H1 (cell line): ENCODE measurements at places on chromosomes 7 and 10. TPM values are rescaled to one million over a fixed set of nuclear protein-coding genes. Genes with fewer than 3 reads are reported as not detected.

Gene HOXA10
- not detected in 2 replicates for total RNA-seq

Gene SPDYE8
- not detected in 2 replicates for total RNA-seq

Gene MKLN1
- 45.9 and 50.9 TPM in 2 replicates for total RNA-seq

Gene PGAM2
- total RNA-seq = 1.4 and 2.1 TPM in 2 replicates

Gene AOC1
- 0.15 and 0.48 TPM in 2 replicates for total RNA-seq

Gene TAS2R3
- total RNA-seq = 0.59 and 0.99 TPM in 2 replicates

Gene AMPH
- total RNA-seq = 12.1 and 12.2 TPM in 2 replicates

Gene NPC1L1
- 0.06 TPM in 1 of 2 replicates, not detected in the other for total RNA-seq

Gene FAM25C
- total RNA-seq = not detected in 2 replicates

Gene PPP1R17
- total RNA-seq = 2.5 and 3.8 TPM in 2 replicates

Gene MEIG1
- not detected in 2 replicates for total RNA-seq

Gene SLC18A3
- 0.13 TPM in 1 of 2 replicates, not detected in the other for total RNA-seq

Gene VOPP1
- total RNA-seq = 82.7 and 83.0 TPM in 2 replicates

Gene GRID2IP
- 1.0 and 1.3 TPM in 2 replicates for total RNA-seq

Gene MYL10
- 0.44 TPM in 1 of 2 replicates, not detected in the other for total RNA-seq

Gene PTPN20
- total RNA-seq = not detected in 2 replicates

Gene TMEM225B
- not detected in 2 replicates for total RNA-seq

Gene NUDT1
- total RNA-seq = 76.1 and 85.2 TPM in 2 replicates
